ENCODE measurements at places on chromosomes 16 and 17.

DNA sequence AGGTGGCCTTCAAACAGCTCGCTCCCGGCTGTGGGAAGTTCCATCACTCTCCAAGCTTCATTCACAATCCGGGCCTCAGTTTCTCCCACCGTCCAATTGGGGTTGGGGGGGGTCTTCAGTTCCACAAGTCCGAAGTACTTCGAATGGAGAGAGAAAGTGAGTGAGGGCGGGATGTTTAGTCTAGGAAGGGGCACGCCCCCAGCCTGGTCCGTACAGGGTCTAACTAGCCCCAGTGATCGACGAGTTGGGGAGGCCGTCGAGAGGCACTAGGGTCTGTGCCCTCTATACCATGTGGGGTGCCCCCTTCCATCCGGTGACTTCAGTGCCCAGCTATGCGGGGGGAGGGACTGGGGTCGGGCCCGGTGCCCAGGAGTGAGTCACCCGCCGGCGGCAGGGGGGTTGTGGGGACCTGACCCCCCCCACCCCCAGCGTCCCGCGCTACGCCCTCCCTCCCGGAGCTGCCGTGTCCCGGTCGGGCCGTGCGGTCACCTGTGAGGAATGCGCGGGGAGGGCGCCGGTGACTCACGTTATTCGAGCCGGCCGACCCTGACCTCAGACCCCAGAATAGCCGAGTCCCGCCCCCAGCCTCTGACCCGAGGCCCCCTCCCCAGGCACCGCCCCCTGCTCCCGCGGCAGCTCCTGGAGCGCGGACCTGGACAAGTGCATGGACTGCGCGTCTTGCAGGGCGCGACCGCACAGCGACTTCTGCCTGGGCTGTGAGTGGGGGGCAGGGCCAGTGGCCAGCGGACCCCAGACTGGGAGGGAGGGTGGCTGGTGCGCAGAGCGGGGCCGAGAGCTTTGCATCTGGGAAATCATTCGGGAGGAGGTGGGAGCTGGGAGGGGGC, 658 bp downstream of the TNFRSF12A start:
- DNase-seq, result no peak

- no peak for DNase-seq
Observed at GRCh38 chr17:4195306-4195705, 52.3 kb downstream of the CYB5D2 start.

DNA sequence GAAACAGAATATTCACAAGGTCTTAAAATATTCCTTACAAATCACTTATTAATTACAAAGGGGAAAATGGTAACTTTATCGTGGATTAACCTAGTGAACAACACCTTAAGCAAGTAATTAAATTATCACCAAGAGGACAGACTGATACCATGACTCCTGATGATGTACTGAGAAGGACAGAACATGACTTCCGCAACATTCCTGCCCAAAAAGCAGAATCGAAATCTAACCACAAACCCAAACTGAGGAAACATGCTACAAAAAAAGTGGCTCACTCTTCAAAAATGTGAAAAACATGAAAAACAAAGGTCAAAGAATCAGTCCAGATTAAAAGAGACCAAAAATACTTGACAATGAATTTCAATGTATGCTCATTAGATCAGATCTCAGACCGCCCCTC, 151.5 kb downstream of the AATF start:
- DNase-seq, result no peak

DNA sequence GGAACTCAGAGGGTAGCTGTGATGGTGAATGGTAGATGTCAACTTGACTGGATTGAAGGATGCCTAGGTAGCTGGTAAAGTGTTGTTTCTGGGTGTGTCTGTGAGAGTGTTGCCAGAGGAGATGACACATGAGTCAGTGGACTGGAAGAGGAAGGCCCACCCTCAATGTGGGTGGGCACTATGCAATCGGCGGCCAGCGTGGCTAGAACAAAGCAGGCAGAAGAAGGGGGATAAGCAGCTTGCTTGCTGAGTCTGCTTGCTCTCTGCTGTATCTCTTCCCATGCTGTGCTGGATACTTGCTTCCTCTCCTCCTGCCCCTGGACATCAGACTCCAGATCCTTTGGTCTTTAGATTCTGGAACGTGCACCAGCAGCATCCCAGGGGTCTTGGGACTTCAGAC, 128.1 kb downstream of the AIPL1 start:
- DNase-seq, result no peak

DNA sequence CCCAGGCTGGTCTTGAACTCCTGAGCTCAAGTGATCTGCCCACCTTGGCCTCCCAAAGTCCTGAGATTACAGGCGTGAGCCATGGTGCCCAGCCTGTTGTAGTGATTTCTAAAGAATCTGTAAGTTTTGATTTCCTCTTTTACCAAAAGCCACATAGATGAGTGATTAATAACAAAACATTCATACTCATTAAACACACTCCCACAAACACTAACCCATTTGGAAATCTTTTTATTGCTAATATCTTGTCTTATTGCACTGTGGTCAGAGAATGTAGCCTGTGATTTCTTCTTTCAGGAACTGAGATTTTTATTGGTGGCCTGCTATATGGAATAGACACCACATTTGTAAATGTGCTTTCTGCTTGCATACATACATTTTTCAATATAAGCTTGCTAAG, 31.6 kb downstream of the MYH10 start:
- no peak for DNase-seq

DNA sequence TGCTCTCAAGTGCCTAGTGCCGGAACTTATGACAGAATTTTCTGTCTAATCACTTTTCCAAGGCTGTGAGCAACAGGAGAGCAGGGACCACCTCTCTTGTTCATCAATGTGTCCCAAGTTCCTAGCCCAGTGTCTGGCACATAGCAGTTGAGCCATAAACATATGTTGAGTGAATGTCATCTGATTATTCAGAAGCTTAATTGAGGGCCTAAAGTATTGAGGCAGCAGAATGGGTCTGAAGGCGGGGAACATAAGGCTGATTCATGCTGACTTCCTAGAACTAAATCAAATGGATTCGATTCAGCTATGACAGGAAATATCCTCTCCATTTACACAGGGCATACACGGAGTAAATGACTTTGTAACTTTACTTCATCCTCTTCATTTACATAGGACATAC, 438.0 kb upstream of the ZFHX3 start:
- no peak for DNase-seq

DNA sequence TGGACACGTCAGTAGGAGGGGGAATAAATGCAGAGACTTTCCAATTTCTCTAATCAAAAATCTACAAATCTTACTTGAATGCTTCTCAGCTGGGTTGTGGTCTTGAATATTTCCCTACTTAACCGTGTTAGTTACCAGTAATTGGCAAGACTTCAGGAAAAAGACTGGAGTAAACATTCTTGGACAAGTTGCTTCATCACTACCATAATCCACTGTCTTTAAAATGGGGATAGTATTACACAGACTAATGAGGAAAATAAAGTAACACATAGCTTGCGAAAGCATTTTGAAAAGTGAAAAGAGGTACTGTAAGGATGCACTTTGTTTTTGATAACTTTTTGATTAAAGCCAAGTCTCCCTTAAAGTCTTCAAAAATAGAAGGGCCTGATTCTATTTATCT, 18.4 kb downstream of the MYH1 start:
- DNase-seq, result no peak

- DNase-seq, result no peak
Observed at GRCh38 chr17:75676461-75676860, 9.3 kb downstream of the SAP30BP start.

- DNase-seq, result no peak
Observed at GRCh38 chr17:41777574-41778188, 8.8 kb downstream of the JUP start.

Measured in GM13976 (cell line).